ENCODE measurements at places on chromosomes 6 and 20.

DNA sequence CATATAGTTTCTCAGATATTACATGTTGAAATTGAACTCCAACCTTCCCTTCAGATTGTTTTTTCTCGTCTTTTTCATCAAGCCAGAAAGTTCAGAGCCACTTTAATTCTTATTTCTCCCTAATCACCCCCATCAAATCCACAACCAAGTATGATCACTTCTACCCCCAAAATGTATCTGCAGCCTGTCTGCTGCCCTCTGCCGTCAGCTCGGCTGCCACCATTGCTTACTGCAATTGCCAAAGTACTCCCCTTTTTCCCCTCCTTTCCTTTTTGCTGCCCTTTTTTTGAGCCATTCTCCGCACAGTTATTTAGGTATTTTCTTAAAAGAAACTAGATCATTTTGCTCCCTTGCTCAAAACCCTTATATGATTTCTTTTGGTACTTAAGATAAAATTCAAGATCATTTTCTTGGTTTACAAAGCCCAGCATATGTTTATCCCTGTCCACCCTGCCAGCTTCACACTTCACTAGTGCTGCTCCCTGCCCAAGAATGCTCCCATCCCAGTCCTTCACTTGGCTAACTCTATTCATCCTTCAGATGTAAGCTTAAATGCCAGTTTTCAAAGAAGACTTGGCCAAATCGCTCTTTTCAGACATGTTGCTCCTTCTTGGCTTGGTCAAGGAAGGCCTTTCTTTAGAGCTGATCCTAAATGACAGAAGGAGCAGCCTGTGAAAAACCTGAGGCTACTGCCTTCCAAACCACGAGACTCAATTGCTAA, 63.7 kb downstream of the SH3BGRL2 start:
- no peak overlapping the region for H3K4me3 ChIP-seq
- H3K36me3 ChIP-seq: no peaks in the 10 kb centered on the region
- no peak overlapping the region for H3K27ac ChIP-seq
- no peak for DNase-seq
- H3K27me3 ChIP-seq: no peaks in the 10 kb centered on the region

GRCh38 chr6:37100745-37101144, 69.2 kb upstream of the PIM1 start:
- no peaks in the 10 kb centered on the region for H3K36me3 ChIP-seq
- no peak overlapping the region for H3K27ac ChIP-seq
- no peak for DNase-seq
- peaks cover 42% of the 10 kb centered on the region for H3K4me1 ChIP-seq
- H3K27me3 ChIP-seq: peaks cover 3% of the 10 kb centered on the region

DNA sequence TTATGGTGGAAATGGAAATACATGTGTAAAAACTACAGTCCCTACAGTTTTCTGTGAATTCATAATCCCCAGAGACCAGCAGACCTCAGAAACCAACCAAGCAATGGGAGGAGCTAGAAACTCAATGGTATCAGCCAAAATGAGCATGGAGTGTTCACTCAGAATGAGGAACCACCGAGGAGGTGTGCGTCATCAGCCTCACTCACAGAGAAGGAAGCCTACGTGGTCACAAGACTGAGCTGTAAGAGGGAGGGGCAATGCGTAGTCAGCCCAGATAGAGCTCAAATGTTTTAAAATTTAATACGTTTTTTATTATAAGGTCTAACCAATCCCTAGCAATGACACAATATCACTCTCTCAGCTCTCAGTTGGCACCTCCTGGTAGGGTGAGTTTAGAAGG, 17.4 kb downstream of the MYLK4 start:
- no peaks in the 10 kb centered on the region for H3K36me3 ChIP-seq
- H3K4me1 ChIP-seq: peaks cover 15% of the 10 kb centered on the region

DNA sequence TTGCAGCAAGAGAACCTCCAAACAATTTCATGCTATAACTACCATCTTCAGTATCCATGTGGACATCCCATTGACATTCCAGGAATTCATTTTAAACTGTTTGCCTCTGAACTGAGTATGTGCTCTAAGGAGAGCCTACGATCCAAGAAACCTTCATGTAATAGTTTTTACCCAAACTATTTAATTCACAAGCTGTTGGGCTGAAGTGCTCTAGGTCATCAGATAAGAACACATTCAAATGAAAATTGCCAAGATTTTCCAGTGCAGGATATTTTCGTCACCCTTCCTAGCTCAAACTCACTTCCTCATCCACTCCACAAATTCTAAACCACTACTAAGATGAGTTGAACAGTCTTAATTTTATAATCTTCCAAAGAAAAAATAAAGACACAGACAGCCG, 12.8 kb downstream of the RSPO3 start:
- H3K4me1 ChIP-seq: no peaks in the 10 kb centered on the region
- no peak overlapping the region for H3K27ac ChIP-seq
- peaks cover 16% of the 10 kb centered on the region for H3K27me3 ChIP-seq
- H3K36me3 ChIP-seq: no peaks in the 10 kb centered on the region

- H3K4me1 ChIP-seq: peaks cover 2% of the 10 kb centered on the region
- peaks cover 7% of the 10 kb centered on the region for H3K27me3 ChIP-seq
- H3K4me3 ChIP-seq: no peak overlapping the region
Observed at GRCh38 chr6:105728995-105729394, 326.1 kb upstream of the PREP start.

- peaks cover 29% of the 10 kb centered on the region for H3K4me1 ChIP-seq
- no peak for DNase-seq
- H3K36me3 ChIP-seq: peaks cover 56% of the 10 kb centered on the region
Observed at GRCh38 chr6:144379356-144379755, 94.2 kb downstream of the UTRN start.

- peaks cover 5% of the 10 kb centered on the region for H3K4me1 ChIP-seq
- no peaks in the 10 kb centered on the region for H3K27me3 ChIP-seq
- no peak overlapping the region for H3K27ac ChIP-seq
- DNase-seq: no peak
- no peaks in the 10 kb centered on the region for H3K36me3 ChIP-seq
Observed at GRCh38 chr20:8764344-8764962, 304.4 kb upstream of the PLCB4 start.

DNA sequence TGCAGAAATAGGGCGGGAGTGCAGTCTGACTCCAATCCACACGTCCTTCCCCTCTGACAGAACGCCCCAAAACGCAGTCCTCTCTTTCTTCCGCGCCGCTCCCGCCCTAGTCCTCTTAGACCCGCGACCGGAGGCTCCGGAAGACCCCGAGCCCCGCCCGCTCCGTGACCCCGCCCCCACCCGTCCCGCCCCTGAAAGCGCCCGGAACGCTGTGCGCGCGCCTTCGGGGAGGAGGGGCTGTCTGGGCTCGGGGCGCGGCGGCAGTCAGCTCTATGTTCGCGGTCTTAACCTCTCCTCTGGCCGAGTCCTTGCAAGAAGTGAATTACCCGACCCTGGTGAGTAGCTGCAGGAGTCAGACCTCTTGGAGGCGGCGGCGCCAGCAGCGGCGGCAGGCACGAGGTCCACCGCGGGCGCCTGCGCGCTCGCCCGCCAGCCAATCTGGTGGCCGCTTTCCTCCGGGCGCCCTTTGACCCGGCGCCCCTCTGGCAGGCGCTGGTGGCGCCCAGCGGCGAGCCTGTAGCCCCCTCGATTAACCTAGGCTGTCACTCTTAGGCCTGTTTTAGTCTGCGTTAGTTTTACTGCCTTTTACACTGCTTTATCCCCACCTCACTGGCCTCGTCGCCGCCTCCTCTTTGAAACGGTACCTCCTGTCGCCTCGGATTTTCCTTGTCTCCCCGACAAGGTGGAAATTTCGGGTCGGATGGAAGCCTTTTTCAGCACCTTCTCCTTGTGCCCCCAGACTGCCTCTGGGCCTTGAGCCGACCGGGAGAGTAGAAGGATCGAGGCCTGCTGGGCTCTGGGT, at the start of gene MANEA:
Gene MANEA, plus strand, starts transcription at position 232 of the 802 bp plus-strand sequence. CDS start 8,905 bp downstream, outside the sequence.
- peak within 1 kb of the TSS; percentile 90 for H3K4me3 ChIP-seq
- H3K36me3 ChIP-seq: peaks cover 28% of the 10 kb centered on the region
- no peaks in the 10 kb centered on the region for H3K27me3 ChIP-seq

DNA sequence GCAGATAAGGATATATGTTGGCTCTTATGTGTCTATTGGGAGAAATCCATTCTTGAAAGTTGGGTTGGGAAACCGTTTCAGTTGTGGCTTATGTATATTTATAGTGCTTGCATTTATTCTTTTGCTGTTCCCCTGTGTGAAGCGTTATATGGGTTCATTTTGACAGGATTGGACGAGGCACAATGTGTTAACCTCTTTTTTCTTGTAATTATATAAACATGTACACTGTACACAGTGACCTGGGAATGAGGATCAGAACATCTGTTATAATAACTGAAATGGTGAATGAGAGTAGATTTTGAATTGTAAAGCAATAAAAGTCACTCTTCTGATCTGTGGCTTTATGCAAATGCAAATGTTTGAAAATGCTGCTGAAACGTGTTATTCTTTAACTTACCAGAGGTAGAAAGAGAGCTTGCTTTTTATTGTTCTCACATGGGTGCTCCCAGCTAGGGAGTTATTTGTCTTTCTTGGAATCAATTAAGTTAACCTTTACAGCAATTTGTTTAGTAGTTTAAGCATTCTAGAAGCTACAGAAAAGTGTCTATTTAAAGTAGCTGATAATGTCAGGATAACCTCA, 213.7 kb downstream of the GRIK2 start:
- no peak for DNase-seq
- no peaks in the 10 kb centered on the region for H3K4me1 ChIP-seq
- no peaks in the 10 kb centered on the region for H3K36me3 ChIP-seq

DNA sequence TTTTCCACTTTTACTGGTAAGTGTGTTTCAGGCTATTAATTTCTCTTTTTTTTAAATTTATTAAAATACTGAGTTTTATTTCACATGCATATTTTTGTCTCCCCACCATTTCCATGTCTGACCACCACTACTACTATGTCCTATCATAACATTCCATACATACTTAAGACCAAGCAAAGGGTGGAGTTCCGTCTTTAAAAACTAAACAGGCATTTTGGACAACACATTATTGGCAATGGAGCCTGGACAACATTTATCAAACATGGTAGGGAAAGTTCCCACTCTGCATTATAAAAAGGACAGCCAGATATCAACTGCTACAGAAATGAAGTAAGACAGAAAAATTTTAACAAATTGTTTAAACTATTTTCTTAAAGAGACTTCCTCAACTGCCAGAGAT, 91.9 kb downstream of the LMBRD1 start:
- H3K27me3 ChIP-seq: no peaks in the 10 kb centered on the region
- DNase-seq: no peak
- no peak overlapping the region for H3K4me3 ChIP-seq
- peaks cover 13% of the 10 kb centered on the region for H3K36me3 ChIP-seq
- no peak overlapping the region for H3K27ac ChIP-seq
- no peaks in the 10 kb centered on the region for H3K4me1 ChIP-seq

DNA sequence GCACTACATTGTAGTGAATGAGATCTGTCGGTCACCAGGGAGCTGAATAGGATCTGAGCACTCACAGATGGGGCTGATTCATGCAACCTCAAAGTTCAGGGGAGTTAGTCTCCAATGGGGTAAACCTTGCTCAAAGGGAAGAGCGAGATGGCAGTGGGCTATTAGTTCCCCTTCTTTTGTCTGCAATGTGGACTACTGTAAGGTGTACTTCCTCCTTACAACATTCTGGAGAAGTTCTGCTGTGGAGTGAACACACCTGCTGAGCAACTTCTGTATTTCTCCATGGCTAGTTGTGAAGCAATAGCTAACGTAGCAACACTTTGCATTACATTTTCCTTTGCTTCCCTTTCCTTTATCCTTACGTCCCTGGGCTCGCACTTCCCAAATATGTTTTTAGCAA, 134.3 kb upstream of the B3GAT2 start:
- no peaks in the 10 kb centered on the region for H3K27me3 ChIP-seq
- no peaks in the 10 kb centered on the region for H3K4me1 ChIP-seq
- no peaks in the 10 kb centered on the region for H3K36me3 ChIP-seq
- H3K4me3 ChIP-seq: no peak overlapping the region
- no peak for DNase-seq

- H3K4me3 ChIP-seq: no peak overlapping the region
- no peak for DNase-seq
- H3K4me1 ChIP-seq: no peaks in the 10 kb centered on the region
- no peak overlapping the region for H3K27ac ChIP-seq
- H3K36me3 ChIP-seq: no peaks in the 10 kb centered on the region
Observed at GRCh38 chr20:13984211-13984610, 6.2 kb downstream of the SEL1L2 start.

GRCh38 chr20:913306-913849, 2.8 kb downstream of the ANGPT4 start:
- H3K27ac ChIP-seq: no peak overlapping the region
- no peak overlapping the region for H3K4me3 ChIP-seq
- H3K4me1 ChIP-seq: no peaks in the 10 kb centered on the region
- no peaks in the 10 kb centered on the region for H3K36me3 ChIP-seq
- H3K27me3 ChIP-seq: peaks cover 7% of the 10 kb centered on the region

DNA sequence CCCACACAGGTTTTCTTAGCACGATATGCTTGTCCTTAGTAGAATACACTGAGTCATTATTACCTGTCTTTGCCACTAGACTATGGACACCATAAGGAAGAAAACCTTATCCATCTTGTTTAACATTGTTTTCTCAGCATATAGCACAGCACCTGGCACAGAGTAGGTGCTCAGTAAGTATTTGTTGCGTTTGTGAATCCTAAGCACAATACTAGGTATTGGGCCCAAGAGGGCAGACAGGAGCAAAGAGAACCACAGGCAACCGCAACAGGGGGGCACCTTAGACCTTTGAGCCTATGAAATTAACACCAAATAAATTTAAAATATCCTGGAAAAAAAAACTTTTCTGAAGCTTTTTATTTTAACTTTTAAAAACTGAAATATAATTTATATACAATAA, 3.7 kb upstream of the NCOA6 start:
- H3K27ac ChIP-seq: no peak overlapping the region
- no peak overlapping the region for H3K4me3 ChIP-seq
- H3K27me3 ChIP-seq: peaks cover 34% of the 10 kb centered on the region
- peaks cover 13% of the 10 kb centered on the region for H3K4me1 ChIP-seq
- no peak for DNase-seq

DNA sequence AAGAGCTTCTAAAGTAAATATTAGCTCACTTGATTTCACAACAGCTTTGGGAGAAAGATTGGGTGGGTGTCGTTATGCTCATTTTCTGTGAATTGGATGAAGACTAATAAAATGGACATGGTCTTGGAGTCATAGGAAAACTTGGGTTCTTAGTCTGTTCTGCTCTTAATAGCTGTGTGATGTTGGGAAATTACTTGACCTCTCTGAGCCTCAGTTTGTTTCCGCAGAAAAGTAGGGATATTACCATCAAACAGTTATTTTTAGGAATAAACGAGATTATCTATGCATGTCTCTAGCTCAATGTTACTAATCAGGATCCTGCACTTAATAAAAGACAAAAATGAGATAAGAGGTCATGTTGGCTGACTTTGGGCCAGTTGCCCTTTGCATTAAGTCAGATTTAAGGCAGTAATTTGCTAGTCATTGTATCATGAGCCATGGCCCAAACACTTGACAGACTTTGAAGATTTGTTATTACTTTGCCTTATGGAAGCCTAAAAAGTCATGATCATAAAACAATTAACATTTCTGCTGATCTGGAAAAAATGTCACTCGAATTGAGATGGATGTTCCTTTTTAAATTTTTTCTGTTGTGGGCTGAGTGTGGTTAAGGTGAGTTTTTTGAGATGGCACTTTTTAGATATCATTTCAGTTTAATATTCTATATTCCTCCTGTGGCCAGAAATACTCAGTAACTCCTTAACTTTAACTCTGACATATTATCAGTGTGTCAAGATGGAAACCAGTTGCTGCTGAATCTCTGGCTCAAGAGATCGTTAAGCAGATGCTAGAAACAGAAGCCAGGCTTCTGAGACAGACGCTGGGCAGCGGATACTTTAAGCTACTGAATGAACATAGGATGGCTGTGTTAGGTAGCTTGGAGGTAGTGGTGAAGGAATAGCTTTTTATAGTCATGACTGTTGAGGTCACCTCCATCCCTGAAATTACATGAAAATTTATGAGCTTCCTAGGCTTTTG, 291.6 kb downstream of the PHF3 start:
- H3K36me3 ChIP-seq: no peaks in the 10 kb centered on the region
- no peak overlapping the region for H3K4me3 ChIP-seq
- no peak overlapping the region for H3K27ac ChIP-seq
- H3K27me3 ChIP-seq: no peaks in the 10 kb centered on the region
- no peak for DNase-seq
- no peaks in the 10 kb centered on the region for H3K4me1 ChIP-seq

Data from activated CD8-positive, alpha-beta T cell treated with anti-CD3 and anti-CD28 coated beads, Interleukin-2, amount 10 ng/mL, durations not matched to agents 7 days and 5 days (primary cell).